ENCODE measurements at places on chromosomes 2 and 18.

DNA sequence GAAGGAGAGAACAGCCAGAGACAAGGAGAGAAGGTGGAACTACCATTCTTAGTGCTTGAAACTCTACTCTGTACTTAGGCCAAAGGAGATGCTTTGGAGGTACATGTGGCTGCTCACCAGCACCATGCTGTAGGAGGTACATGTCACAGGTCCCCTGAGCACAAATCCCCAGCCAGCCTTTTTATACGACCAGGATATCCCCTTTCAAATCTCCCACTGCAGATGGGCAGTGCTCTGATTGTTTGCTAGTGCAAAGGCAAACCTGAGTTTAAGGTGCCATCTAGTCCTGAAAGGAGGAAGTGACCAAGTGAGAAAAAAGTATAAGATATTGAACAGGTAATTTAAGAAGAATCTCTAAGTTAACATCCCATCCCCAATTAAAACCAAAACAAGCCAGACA, 17.1 kb upstream of the TTC21B start:
- DNase-seq: no peak

DNA sequence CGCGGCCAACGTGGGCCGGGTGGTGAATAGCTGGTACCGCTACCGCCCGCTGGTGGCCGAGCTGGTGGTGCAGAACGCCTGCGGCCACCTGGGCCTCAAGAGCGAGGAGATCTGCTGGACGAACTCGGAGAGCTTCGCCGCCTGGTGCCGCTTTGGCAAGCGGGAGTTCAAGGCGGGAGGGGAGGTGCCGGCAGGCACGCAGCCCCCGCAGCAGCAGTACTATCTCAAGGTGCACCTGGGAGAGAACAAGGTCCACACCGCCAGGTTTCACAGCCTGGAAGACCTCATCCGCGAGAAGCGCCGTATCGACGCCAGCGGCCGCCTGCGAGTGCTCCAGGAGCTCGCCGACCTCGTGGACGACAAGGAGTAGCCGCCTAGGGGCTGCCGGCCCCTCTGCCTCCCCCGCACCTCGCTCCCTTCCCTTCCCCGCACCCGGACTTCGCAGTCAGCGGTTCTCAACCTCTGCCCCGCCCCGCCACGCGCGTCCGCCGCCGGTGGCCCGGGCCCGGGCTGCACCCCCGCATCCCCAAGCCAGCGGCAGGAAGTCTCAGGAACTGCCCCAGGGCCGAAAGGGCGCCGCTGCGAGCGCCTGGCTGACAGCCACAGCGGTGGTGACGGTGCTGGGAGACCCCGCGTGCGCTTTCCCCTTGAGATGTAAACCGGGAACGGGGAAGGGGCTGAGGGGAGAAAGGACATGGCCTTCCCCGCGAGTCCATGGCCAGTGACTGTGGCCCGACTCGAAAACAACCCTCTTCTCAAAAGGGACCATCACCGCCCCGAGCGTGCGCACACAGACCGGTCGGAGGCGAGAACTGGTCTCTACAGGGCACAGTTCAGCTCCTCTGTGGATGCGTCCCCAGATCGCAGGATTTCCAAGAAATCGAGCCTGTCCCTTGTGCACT, 2.2 kb downstream of the LRATD1 start:
- DNase-seq: peak; percentile 85

DNA sequence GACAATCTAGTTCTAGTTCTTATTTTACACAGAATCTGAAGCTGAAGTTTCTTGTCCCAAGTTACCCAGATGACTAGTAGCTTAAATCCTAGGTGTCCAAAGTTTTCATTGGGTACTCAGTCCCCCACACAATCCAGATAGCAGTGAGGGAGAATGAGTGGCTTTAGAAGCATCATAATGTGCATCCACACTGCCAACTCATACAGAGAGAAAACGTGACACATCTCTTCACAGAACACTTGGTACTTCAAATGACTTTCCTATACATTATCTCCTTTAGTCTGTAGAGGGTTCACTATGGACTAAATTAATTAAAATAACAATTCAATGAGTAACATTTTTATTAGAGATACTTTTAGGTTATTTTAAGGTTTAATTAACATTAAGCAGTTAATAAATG, 45.2 kb downstream of the STRADB start:
- DNase-seq: no peak

- DNase-seq: no peak
These were observed 301.4 kb upstream of the TNP1 start for GRCh38 chr2:217160978-217161973.

DNA sequence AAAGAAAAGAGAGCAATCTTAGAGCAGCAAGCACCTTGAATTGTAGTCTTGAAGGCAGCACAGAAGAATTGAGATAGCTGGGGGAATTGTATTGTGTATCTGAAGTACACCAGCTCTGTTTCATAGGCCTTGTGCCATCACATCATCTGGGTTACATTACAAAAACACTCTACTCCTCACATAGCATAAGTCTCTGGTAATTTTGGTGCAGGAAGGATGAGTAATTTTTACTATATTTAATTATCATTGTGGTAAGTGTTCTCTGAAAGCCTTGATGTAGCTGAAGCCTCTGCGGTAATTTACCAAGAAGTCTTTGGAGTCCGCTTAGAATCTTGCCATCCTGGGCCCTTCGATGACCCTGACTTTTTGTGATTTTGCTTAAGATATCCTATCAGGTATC, 291.1 kb downstream of the ARHGAP15 start:
- DNase-seq: no peak

All from left colon (tissue), 2 donors.